ENCODE measurements at places on chromosomes 11 and 22.

GRCh38 chr11:26227301-26227746, 104.6 kb upstream of the ANO3 start:
- DNase-seq = peak; percentile 77

DNA sequence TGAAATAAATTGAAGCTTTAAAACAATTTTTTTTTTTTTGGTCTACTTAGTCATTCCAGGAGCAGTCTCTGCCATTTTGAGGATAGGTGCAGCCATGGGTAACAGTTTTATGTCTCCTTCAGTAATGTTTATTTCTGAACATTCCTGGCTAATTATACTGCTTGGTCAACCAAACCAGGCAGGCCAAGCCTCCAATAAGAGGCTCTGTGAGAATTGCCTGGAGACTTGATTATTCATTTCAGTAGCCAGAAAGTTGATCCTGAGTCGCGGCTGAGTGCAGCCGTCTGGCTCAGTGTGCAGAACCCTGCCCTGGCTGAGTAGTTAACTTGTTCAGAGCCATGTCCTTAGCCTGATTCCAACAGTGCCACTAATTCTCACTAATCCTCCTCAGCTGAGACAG, 364.0 kb upstream of the FAT3 start:
- DNase-seq = peak; percentile 13

GRCh38 chr11:119854521-119854920, 125.5 kb upstream of the NECTIN1 start:
- no peak for DNase-seq

DNA sequence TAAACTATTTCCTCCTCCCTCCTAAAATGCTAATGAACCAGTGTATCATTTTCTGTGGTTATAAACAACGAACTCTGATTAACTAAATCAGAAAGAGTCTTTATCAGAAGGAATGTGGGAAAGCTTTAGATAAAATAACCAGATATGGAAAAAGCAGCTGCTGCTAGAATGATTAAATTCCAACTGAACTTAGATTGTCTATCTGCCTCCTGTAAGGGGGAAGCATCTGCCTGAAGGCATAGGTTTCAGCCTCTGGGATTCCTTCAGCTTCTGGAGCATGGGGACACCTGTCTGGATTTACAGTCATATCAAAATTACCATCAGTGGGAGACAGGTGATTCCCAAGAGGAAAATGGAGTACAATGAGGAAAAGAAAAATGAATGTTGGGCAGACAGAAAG, 1095.5 kb upstream of the CCDC90B start:
- no peak for DNase-seq

GRCh38 chr11:96185220-96185768, 157.7 kb downstream of the MAML2 start:
- no peak for DNase-seq

DNA sequence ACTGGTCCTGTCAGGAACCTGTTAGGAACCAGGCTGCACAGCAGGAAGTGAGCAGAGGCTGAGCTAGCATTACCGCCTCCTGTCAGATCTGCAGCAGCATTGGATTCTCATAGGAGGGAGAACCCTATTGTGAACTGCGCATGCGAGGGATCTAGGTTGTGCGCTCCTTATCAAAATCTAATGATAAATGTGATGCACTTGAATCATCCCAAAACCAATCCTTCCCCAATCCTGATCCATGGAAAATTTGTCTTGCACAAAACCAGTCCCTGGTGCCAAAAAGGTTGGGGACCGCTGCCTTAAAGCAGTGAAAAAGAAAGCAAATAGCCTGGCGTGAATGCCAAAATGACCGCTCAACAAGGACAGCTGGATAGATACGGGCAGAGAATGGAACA, 1.9 kb upstream of the ARAP1 start:
- DNase-seq = no peak

DNA sequence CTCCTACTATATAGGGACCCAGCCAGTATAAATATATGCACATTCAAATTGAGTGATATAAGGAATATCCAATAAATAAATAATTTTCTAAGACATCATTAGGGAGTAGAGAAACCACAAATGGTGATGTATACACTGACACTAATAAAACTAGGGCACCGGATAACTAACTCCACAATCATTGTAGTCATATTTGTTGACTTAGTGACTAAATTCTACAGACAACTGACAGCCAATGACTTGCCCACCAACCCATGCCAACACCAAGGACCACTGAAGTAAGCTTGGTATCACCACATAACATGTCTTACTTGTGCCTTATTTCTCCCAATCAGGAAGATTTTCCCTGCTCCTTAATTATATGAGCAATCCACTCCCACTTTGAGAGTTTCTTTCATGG, 139.6 kb upstream of the TRPC6 start:
- no peak for DNase-seq

GRCh38 chr11:61507012-61507768, 1.4 kb upstream of the LRRC10B start:
- no peak for DNase-seq

- DNase-seq = no peak
Measured at GRCh38 chr22:46968848-46969247, 206.4 kb downstream of the TBC1D22A start.

GRCh38 chr11:99271527-99271926, 250.8 kb downstream of the CNTN5 start:
- no peak for DNase-seq

GRCh38 chr11:86932924-86933875, 22.0 kb downstream of the FZD4 start:
- DNase-seq = no peak

GRCh38 chr11:131561501-131561900, 191.1 kb downstream of the NTM start:
- DNase-seq = no peak

GRCh38 chr11:102111787-102112508, 1.7 kb downstream of the YAP1 start:
- DNase-seq = peak; percentile 84

- no peak for DNase-seq
Measured at GRCh38 chr22:22429369-22430108, 79.0 kb downstream of the ZNF280B start.

DNA sequence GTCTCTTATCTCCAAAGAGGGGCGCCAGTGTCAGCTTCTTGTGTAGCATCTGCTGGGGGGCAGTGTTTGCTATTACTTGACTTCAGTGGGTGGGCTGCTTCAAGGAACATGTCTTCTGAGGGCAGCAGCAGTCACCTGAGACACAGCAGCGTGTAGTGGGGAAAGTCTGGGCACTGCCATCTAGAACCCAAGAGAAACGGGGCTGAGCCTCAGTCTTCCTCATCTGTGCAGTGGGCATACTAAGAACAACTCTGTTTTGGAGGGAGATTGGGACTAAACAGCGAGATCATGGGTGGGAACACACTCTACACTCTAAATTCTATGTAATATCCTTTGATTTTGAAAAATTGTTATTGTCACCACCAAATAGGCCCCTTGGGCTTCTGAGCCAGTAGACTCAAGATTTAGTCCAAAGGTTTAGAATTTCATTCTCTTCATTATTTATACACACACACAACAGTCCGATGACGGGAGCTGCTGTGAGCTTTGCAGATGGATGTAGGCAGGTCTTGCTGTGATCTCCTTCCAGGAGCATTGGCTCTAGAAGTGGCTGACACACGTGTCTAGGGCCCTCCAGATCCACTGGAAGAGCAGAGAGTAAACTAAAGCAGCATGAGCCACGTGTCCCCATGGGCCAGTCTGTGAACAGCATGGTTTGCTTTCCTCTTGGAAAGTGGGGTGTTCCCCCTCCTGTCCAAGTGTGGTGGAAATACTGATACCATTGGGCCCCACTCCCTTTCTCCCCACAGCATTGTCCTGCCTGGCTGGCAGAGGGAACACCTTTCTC, 51.8 kb downstream of the TRAF6 start:
- no peak for DNase-seq

DNA sequence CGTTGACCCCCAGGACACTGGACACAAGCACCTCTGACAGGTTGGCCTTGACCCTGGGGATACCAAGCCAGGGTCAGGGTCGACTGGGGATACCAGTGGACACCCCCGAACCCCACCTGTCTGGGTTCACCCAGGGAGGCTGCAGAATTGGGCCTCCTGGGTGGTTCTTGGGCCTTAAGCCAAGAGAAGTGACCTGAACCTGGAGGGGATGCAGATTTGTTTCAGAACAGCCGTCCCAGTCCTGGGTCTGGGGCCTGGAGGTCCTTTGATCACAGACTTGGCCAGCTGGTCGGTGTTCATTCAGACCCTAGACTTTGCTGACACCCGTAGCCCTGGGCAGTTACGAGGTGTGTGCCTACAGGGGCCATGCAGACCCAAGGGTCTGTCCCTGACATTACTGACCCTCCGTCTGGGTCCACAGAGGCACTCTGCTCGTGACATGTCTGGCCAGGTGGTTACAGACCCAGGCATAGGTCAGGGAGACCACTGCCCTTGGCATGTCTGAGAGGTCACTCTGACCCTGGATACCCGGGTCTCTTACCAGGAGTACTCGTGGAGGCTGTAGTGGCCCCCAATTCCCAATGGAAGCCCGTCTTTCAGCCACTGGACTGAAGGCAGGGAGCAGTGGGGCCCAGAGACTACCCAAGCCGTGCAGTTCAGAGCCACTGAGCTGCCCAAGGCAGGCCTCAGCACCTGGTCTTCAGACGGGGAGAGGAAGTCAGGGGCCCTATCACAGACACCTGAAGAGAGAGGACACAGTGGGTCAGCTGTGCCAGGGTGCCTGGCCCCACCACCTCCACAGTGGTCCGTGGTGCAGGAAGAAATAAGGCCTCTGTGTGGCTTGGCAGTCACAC, 6.4 kb downstream of the SIGIRR start:
- DNase-seq = no peak

DNA sequence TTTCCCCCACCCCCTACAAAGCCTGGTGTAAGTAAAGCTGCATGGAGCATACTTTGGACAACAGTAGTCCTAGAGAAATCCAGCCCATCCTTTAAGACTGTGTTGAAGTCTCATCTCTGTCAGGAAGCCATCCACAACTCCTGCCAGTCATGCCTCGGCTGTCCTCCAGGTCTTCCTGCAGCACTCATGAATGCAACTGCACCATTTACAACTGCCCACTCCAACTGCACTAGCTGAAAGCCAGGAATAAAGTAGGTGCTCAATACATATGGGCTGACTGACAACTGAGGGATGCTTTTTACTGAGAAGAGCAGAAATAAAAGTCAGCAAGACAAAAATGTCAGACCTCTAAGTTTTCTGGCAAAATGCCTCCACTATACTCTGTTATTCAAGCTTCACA, 27.4 kb downstream of the IL18BP start:
- DNase-seq = no peak

DNA sequence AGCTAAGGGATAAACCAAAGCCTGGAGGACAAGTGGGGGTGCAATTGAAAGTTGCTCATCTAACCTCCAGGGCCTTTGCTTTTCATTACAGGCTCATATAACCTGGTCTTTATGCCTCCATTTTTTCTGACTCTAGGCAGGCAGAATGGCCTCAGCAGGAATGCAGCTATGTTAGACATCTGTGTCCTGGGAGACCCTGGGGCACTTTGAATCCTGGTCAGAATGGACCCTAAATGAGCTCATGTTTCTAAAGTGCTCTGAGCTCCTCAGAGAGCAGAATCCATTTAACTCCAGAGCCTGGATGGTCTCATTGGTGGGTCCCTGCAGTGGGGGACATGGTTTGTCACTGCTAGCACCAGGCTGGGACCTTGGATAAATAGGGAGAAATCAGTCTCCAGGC, 177.3 kb downstream of the KIRREL3 start:
- no peak for DNase-seq

DNA sequence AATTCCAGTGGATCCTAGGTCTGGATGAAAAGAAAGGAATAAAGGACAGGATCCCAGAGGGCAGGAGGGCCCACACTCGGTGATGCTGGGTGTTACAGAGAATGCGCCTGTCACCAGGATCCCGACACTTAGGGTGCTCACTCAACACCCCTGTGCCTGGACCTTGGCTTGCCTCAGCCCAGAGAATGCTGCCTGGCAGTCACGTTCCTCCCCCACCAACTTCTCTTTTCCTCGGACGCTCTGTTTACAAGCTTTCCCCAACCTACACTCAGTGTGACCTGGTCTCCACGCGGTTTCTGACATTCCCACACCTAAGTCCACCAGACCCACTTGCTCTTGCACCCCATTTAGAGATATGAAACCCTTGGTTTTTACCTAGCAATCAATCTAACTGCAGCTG, 38.0 kb upstream of the ETS1 start:
- DNase-seq = no peak

DNA sequence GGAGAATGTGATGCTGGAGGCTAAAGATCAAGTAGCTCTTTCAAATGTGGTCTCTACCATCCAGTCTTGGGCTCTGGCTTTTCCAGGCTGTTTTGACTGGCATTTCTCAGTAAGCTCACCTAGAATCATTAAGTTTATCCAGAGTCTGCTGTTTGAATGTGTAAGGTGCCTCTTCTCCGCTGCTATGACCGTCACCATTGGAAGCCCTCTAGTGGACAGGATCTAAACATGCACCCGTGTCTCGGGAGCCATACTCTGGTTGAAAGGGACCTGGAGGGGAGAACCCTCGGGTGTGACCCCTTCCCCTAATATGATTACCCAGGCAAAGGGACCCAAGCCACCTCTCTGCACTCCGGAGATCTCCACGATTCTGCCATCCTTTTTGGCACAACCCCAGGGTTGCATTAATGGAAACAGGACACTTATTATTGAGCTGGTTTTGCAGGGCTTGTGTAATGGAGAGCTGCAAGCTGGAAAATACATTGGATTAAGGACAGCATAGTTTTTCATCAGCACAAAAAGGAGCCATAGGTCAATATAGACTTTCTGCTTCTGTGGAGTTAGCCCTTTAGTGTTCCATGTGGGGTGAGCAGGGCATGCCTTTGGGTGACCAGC, 191.0 kb upstream of the LARGE1 start:
- DNase-seq = peak; percentile 3

- no peak for DNase-seq
Measured at GRCh38 chr11:45560913-45561281, 104.5 kb downstream of the CHST1 start.

- no peak for DNase-seq
Measured at GRCh38 chr11:116680349-116681125, 92.2 kb downstream of the BUD13 start.

DNA sequence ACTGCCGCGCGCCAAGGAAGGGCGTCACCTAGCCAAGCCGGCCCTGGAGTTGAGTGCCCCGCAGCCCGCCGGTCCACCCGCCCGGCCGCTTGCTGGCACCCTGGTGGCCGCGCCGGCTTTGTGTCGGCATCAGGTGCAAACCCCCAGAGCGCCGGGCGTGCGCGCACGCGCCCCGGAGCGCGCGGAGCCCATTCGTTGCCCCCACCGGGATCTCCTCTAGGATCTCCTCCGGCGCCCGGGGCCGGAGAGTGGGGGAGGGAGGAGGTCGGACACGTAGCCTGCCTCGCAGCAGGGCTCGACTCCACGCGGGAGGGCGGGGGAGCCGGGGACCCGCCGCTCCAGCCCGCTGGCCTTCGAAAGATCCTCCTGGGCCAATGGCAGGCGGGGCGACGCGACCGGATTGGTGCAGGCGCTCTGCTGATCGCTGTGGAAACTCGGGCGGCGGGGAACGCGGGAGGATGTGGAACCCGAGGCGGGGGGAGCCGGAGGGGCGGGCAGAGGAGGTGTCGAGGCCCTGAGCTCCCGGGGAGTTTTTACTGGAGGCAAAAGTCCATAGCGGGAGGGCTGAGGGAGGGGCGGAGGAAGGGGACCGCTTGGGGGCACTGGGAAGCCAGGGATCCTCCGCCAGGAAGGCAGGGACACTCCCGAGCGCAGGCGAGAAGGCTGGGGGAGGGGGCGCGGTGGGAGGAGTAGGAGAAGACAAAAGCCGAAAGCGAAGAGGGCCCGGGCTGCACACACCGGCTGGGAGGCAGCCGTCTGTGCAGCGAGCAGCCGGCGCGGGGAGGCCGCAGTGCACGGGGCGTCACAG, at the start of gene FADS2:
FADS2 (plus strand) TSS at position 730 of the 808 bp plus-strand sequence. CDS start 91 bp downstream, outside the sequence.
- peak; percentile 71 for DNase-seq

- DNase-seq = no peak
Measured at GRCh38 chr22:35229865-35230264, 27.4 kb upstream of the HMGXB4 start.

Data from stromal cell of bone marrow (primary cell).